T-helper 2 cell (primary cell): ENCODE measurements at places on chromosomes 2 and 18.
A peak's percentile ranks its signal among the peaks of the same experiment; 100 is the strongest.

GRCh38 chr18:13359210-13359609 lies 140.7 kb downstream of the LDLRAD4 start:
- DNase-seq = no peak

DNA sequence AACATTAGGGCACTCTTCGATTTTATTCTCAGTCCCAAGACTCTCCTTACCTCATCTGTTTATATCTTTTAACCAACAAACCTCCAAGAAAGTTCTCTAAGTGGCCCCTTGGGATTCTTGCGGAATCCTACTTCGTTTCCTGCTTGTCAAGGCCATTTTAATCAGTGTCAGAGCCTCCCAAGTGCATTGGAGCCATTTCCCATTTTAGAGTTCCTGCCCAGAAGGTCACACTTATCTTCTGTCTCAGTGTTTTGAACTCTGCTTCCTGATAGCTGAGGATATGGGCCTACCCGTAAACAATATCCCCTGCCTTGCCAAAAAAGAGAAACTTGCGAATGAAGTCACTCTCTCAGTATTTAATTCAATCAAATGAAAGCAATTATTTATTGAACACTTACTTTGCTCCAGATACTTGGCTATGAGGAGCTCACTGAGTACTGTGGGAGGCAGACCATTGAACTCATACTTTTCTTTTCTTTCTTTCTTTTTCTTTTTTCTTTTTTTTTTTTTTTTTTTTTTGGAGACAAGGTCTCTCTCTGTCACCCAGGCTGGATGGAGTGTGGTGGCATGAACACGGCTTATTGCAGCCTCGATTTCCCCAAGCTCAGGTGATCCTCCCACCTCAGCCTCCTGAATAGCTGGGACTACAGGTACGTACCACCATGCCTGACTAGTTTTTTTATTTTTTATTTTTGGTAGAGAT lies 5.7 kb upstream of the NOSTRIN start:
- DNase-seq = no peak

DNA sequence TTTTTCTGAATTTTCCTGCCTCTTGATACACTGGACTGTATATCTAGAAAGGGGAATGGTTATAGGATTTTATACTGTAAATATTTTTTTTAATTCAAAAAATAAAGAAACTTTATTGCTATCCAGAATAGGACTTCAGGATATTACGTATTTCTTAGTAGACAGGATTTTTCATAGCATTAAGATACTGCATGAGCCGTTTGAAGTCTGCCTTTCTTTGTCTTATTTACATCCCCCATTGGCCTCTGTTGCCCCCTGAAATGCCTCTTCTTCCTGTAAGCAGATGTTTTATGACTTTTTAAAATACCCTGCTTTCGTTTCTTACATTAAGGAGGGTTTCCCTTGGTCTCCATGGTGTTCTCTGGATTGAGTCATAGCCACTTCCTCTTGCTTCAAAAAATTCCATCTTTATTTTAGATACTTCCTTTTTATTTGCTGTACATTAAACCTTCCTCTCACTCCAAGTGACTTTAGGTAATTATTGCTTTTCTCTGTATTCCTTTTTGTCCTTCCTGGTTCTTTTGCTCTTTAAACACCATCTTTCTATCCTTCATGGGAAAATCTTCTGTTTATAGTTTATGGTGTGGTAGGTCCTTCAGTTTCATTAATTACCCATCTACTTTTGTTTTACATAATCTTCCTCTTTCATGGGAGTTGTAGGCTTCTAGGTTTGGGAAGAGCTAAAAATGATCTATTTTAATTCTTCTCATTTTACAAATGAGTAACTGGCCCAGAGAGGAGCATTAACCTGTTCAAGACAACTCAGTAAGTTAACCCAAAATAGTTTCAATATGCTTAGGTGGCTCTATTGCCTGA lies 72.6 kb downstream of the ZNF532 start:
- DNase-seq = no peak

DNA sequence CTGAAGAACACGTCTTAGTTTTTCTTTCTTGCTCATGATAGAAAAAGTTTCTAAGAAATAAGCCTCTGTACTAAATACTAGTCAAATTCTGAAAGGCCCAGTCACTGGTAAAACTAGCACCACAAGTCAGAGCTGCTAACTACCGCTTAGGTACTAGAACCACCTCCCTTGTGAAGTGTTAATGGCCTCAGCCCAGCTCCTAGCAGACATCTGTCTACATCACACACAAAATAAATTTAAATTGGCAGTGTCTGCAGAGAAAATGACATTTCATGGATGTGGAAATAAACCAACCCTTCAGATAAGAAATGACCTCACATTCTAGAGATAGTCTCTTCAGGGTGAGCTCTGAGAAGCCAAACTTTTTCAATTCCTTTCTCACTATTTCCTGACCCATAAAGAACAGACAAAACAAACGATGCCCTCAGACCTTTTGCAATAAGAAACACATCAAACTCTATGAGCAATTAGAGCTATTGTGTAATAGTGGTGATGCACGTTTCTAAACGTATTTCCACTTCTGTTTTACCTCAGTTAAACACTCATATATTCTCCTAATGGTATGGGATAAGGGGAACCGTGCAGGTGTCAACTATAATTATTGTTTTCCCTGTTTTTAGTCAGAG lies 70.3 kb upstream of the DSG1 start:
- no peak for DNase-seq

- no peak for DNase-seq
Observed at GRCh38 chr2:237714690-237715458, 83.7 kb upstream of the RBM44 start.

DNA sequence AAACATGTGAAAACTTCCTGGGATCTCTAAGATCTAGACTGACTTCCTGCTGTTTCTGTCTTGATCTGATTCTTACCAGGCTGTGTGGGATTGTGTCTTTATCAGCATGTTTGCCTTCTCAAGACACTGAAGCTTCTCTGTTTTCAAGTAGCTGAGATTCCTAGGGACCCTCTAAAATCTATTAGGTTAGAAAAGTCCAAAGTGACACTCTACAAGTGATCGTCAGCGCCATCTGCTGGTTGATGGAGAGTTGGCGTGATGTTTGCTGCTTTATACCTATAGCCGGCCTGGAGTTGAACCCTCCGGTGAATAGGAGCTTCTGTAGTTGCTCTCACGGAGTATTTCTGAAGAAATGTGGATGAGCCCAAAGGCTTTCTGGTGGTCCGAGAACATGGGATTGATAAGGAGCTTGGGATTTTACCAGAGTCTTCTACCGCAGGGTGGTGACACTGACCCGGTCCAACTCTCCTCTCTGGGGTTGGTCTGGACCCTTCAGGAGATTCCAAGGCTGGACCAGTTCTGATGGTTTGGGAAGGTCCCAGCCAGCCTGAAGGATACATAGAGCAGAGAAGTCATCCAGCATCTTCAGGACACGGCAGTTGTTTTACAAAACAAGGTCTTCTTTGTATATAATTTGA lies 96.0 kb upstream of the TTC39C start:
- peak; percentile 62 for DNase-seq

DNA sequence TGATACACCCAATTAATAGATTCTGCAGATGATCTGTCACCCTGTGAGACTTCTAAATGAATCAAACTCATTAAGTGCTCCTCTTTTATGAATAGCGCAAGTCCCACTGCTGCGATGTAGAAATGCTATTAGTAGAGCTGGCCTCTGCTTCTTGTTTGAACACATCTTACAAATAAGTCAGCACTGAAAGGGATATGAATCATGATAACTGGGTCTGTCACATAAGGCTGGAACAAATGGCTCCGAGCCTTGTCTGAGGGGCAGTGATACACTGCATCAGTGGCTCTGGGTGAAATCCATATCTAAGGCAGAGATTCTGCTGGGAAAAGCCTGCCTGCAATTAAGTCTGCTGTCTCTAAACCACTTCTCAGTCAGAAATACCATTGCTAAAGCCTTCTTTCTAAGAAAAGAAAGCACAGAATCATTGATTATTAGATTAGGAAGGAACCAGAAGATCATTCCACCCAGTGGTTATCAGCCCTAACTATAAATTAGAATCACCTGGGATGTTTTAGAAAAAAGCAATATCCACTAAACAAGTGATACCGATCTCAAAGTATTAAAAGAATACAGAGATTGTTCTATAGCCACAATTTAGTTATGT lies 75.2 kb downstream of the SLC5A7 start:
- no peak for DNase-seq

- no peak for DNase-seq
Observed at GRCh38 chr2:74817304-74817675, 16.6 kb upstream of the HK2 start.
